ENCODE measurements at places on chromosomes 4 and X.

GRCh38 chrX:38347136-38347535 is 5.3 kb upstream of the OTC start:
- DNase-seq: no peak

- peak; percentile 7 for DNase-seq
Measured at GRCh38 chr4:24471486-24472160, 112.7 kb downstream of the DHX15 start.

GRCh38 chr4:56723201-56723605 is 42.1 kb upstream of the HOPX start:
- DNase-seq: no peak

DNA sequence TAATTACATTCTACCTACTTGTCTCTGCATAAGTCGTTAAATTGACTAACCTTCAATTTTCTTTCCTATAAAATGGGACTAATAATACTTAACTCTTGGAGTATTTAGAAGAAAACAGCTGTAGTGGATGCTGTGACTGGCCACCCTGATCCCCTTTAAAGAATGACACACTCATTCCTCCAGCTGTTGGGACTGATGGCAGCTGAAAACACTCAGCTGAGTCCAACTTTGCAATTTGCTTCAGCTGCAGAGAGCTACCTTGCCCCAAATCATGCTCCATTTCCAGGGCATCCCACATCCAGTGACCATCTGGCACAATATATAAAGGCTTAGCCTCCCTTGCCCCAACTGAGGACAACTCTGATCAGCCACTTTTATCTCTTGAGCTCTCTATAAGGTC is 89.1 kb downstream of the MID1IP1 start:
- no peak for DNase-seq

- no peak for DNase-seq
Measured at GRCh38 chr4:55781812-55782211, 37.8 kb upstream of the EXOC1L start.

DNA sequence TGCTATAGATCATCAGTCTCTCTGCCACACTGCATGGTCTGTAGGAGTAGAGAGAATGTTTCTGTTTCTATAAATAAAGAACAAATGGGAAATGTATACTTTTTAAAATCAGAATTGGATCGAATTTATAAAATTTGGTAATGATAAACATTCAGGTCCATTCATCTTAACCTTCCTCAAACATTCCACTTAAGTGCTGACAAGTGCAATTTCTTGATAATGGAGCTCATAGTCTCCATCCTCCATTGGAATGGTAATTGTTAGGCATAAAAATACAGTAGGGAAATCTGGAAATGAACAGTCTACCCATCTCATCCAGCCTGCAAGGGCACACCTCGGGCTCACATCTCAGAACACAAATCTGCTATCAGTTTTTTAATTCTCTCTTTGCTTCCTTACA is 122.6 kb upstream of the PACRGL start:
- no peak for DNase-seq

DNA sequence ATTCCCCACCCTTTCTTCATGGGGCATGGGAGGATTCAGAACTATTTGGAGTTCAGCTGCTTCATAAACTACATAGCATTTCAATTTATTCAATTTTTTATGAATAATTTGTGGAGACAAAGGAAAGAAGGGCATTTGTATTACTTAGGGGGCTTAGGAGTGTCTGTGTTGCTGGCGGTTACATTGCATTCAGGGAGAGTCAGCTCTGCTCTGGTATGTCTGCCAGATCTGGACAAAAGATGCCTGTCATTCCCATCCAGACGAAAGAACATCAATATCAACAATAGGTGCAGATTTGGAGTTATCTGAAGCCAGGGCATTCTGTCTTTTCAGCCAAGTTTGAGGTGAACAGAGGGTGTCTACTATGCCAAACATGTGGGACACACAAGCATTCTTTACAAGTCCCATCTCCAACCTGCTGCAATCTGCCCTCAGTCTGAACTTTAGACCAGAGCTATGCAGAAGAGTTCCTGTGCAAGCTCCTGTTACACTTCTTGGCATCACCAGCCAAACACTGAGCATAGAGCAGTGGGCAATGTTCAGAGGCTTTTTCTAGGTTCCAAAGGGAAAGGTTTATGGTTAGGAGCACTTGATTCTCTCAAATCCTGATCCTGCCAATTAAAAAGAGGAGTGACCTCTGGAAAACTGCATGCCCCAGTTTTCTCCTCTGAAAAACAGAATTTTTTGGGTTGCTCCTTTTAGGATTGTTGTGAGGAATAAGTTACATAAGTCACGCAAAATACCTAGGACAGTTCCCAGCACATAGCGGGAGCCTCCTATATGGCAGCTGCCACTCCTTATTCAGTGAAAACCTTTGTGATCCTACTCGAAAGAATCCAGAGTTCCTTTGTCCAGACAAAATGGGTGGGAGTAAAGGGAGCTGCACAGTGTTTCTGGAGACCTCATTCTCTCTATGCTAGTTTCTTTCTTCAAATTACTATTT is 719.5 kb upstream of the SLIT2 start:
- no peak for DNase-seq

DNA sequence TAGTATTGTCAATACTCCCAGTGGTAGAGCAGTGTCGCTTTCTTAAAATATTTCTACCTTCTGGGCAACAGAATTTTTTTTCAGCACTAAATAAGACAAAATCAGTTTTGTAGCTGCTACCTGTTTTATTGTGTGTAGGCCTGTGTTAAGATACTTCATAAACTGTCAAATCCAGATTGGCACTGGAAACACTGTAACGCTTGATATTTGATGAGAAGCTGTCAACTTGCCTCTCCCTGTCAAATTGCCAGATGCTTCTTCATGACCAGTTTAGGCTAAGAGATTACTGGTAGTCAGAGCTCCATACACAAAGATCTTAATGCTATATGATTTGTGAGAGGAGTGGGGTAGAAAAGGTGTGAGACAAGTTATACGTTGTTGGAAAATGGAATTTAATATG is 17.3 kb downstream of the TRAM1L1 start:
- DNase-seq: no peak

DNA sequence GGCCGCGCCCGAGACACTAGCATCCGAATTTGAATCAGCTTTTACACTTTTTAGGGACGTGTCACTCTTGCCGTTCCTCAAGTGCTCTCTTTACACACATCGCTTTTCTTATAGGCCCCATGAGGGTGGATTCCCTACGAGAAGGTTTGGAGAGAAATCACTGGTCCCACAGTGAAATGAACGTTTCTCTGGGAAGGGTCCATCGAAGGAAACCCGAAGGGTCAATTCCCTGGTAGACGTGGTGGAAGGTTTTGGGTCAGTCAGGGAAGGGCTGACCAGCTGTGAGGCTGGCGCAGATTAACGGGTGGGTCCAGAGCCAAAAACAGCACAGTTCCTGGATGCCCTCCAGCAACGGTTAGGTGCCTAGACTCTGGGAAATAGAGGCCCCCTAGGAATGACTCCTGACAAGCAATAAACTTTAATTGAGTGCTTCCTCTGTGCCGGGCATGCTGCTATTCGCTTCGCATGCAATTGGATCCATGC is 35.9 kb downstream of the ETDC start:
- DNase-seq: peak; percentile 23

DNA sequence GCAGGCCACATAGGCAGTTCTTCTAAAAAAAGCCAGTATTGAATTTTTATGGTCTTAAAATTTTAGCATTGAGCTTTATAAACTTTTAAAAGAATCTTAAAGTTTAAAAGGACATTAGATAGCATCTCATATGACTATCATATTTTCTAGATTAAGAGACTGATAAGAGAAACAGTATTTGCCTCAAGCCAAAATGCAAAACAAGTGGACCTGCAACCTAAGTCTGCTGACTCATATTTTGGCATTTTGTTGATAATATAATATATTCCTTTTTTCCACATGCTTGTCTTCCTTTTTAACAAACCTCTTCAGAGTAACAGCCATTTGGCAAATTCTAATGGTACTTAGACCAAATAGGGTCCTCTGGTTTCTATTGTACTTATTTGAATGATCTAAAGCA is 328.5 kb upstream of the GALNTL6 start:
- no peak for DNase-seq

GRCh38 chrX:130086447-130087206 is 23.7 kb downstream of the ELF4 start:
- no peak for DNase-seq

- DNase-seq: no peak
Measured at GRCh38 chr4:175034986-175035705, 117.0 kb downstream of the ADAM29 start.

- peak; percentile 62 for DNase-seq
Measured at GRCh38 chr4:172392741-172393140, 579.5 kb downstream of the GALNTL6 start.

DNA sequence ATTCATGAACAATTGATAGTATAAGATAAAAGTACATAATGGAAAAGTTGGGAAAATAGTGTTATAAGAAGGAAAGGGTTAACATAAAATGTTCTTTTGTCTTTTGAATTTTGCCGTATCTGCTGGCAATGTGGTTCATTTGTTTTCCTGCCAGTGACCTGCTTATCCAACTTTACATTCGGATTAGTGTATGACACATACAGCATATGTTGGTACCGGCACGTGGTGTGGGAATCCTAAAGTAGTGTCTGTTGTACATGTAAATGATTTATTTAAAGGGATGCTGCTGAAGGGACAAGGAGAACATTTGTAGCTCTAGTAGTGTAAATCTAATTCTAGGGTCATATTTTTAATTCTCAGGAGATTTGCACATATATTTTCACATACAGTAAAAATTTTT is 11.5 kb downstream of the RAB9A start:
- DNase-seq: no peak

- DNase-seq: no peak
Measured at GRCh38 chr4:174590336-174590735, 68.0 kb upstream of the HPGD start.

DNA sequence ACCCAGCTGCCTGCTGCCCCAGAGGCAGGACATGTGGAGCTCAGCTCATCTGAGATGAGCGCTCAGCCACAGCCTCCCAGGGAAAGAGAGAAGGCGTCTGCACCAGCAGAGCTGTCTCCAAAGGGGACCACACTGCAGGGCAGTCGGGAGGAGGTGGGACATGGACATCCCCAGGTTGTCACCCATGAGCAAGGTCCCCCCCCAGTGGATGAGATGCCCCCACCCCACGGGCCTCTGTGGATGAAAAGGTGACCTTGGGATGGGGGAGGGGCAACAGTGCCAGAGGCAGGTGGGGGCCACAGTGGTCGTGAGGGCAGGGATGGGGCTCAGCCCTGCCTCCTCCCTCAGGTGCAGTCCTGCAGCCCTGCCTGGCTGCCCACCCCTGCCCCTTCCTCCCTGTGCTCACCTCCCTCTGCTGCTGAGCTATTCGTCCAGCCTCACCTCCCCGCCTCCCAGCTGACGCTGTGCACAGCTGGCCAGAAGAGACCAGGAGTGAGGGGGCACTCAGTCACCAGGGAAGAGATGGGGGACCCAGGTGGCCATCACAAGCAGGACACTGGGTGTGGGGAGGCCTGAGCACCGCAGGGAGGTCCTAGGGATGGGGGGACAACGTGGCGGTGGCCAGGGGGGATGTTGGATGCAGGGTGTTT is 9.3 kb downstream of the NKX1-1 start:
- peak; percentile 4 for DNase-seq

GRCh38 chr4:188078116-188078515 is 31.3 kb downstream of the TRIML2 start:
- no peak for DNase-seq

- no peak for DNase-seq
Measured at GRCh38 chr4:83563998-83564397, 28.1 kb downstream of the GPAT3 start.

GRCh38 chr4:7411896-7412553 is 22.7 kb downstream of the PSAPL1 start:
- peak; percentile 5 for DNase-seq

DNA sequence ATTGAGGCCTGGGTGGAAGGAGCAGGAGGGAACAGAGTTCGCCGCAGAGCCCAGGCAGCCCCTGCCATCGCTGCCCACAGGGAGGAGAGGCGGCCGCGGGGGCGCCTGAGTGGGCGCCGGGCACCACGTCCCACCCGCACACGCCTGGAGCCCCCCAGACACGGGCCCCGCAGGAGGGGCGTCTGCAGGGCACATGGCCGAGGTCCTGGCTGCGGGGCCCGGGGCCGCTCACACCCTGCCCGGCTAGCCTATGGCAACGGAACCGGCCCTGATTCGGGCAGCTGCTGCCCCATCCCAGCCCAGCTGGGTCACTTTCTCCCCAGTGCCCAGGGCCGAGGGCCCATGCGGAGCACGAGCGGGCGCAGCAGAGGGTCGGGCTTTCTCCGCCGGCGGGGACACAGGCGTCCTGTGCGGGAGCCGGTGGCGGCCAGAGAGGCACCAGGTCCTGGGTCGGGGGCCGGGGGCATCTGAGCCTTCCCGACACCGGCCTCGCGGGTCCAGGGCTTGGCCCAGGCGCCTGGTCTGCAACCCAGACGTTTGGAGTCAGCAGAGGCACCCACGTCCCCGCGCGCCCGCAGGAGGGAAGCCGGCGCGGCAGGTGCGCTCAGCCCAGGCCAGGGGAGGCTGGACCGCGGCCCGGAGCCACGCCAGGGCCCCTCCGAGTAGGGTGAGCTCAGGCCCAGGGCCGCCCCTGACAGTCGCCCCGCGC is 91.2 kb downstream of the FAM53A start:
- peak; percentile 8 for DNase-seq

DNA sequence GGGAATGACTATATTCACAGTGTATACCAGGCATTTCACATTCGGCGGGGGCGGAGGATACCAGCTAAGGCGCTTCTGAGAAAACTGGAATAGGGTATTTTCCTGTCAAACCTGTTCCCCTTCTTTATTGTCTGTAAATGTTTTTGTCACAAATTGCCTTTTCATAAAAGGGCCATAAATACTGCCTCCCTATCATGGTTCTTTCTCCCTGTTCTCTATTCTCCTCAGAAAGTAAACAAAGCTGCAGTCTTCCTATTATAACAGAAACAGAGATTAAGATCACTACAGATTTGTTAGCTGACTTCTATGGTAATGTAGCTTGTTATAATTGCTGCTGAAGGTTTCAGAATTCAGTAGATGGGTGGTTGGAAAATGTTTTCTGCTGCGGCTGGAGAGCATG is 32.2 kb downstream of the MID2 start:
- DNase-seq: no peak

- no peak for DNase-seq
Measured at GRCh38 chr4:52838729-52839586, 23.2 kb upstream of the RASL11B start.

DNA sequence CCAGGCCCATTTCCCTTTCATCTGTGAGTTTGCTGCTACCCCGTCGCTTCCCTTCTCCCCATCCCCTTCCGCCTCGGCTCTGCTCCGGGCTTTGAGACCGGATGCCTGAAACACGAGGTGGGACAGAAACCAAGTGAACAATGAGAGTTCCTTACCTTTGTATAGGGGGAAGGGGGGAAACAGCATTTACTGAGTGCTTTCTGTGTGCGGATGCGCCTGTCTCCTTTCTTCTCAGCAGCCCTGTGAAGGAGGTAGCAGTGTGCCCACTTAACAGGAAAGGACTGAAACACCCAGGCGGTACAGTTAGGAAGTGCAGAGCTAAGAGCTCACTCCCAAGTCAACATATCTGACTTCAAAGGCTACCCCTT is 43.2 kb upstream of the TMSB15B start:
- peak; percentile 10 for DNase-seq

GRCh38 chr4:96406742-96407141 is 566.8 kb downstream of the PDHA2 start:
- DNase-seq: no peak

GRCh38 chr4:69239557-69240168 is 25.1 kb upstream of the UGT2B11 start:
- no peak for DNase-seq

GRCh38 chr4:185520119-185520518 is 15.2 kb downstream of the PDLIM3 start:
- DNase-seq: no peak

- DNase-seq: no peak
Measured at GRCh38 chrX:40368611-40369061, 212.1 kb upstream of the ATP6AP2 start.
